ENCODE measurements at places on chromosomes 13 and 19. TPM values are rescaled to one million over a fixed set of nuclear protein-coding genes. Genes with fewer than 3 reads are reported as not detected.

The SIGLEC7 gene
- total RNA-seq = 0.49 TPM

The SPACA7 gene
- total RNA-seq = not detected

The AP1M2 gene
- total RNA-seq = 18.0 TPM

The ODAD3 gene
- total RNA-seq = 0.20 TPM

The FCHO1 gene
- 2.4 TPM for total RNA-seq

DNA sequence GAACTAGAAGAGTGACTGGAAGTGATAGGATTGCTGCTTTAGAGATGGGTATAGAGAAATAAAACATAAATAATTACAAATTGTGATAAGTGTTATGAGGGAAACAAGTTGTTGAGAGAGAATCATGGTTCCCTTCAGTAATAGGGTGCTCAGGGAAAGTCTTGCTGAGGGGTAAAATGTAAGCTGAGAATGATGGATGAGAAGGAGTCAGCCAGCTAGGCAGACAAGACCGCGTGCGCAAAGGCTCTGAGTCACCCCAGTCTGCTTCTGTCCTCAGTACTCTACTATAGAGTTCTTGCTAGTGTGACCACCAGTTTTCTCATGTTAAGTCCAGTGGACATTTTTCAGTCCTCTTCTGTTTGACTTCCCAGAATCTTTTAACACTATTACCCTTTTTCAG lies 39.5 kb downstream of the PCCA start:
- no peak for DNase-seq

DNA sequence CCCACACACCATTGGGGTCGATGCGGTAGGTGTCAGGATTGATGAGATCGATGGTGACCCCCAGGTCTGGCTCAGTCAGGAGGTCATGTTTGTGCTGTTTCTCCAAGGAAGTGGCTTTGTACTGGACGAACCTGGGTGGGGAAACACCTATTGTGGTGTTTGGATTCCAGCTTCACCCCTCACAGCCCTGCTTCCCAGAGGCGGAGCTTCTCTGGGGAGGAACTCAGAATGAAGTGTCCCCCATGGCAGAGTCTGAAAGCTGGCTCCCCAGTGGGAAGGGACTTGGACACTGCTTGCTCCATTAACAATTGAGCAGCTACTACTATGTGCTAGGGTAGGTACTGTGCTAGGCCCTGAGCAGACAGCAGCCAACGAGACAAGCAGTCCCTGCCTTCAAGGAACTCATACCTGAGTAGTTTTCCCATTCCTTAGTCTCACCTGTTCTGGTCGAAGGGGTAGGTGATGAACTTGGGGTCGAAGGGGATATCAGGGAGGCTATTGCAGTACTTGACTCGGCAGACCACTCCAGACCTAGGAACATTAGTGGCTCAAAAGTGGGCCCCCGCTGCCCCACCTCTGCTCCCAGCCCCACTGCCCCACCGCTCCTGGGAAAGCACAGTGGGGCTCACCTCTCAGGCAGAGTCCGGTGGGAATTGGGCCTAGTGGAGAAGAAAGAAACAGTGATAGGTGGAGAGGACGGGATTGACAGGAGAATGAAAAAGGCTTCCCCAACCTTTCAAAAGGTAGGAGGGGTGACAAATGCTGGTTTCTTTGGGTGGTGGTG lies 1.1 kb downstream of the PAF1 start:
- no peak for DNase-seq

DNA sequence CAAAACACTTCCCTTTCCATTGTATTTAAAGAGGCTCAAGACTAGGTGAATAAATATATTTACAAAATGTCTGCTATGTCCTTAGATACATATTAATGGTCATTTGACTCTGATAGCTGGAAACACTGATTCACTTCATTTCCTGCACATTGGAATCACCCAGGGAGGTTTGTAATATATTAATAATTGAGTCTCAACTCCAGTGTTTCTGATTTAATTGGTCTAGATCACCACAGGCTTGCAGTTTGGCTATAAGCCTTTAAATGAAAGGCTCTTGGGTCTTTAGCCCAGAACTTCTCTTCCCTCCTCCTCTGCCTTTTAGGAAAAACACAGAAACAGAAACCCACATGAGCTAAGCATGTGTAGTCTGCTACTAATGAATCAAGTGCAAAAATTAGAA lies 378.0 kb downstream of the TBC1D4 start:
- DNase-seq = no peak

DNA sequence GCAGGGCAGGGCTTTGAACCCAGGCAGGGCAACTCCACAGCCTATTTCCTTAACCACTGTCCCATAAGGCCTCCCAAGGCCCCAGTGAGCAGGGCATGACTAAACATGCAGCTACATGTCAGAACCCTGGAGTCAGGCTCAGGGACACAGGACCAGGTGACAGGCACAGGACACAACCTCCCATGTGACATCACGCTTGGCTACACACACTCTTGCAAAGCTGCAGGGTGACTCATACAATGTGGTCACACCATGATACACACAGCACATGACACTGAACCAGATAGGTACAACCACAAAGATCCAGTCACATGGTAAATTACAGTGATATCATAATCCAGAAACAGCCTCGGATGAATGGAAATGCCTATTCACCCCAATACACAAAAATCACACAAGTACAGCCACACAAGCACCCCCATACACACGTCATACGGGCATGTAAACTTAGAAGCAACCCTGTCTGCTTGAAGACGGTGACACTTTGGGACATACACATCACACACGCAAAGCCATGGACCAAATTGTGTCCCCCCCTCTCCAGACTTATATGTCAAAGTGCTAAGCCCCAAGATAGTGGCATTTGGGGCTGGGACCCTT lies 14.5 kb downstream of the KLK4 start:
- DNase-seq = no peak

- no peak for DNase-seq
Measured at GRCh38 chr13:74190999-74191398, 56.8 kb upstream of the KLF12 start.

GRCh38 chr13:28531845-28532387 lies 37.0 kb upstream of the FLT1 start:
- no peak for DNase-seq

GRCh38 chr13:40329781-40330485 lies 336.5 kb downstream of the FOXO1 start:
- no peak for DNase-seq

DNA sequence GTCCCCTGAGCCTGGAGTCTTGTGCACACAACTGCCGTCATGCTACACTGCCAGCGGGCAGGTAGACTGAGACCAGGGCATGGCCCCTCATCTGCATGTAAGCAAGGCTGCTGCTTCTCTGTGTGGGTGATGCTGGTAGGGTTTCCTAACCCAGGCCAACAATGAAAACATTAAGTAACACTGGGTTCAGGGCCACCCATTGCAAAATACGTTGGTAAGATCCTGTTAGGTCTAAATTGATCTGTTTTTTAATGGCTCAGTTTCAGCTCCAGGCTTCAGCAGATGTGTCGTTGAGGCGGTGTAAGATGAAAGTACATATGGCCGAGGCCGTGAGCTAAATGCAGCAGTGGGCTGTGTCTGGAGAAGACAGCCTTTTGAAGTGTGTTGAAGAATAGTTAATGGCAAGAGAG lies 383.4 kb downstream of the IRS2 start:
- DNase-seq = no peak

- DNase-seq = no peak
Measured at GRCh38 chr13:22700246-22700887, 480.4 kb upstream of the SGCG start.

DNA sequence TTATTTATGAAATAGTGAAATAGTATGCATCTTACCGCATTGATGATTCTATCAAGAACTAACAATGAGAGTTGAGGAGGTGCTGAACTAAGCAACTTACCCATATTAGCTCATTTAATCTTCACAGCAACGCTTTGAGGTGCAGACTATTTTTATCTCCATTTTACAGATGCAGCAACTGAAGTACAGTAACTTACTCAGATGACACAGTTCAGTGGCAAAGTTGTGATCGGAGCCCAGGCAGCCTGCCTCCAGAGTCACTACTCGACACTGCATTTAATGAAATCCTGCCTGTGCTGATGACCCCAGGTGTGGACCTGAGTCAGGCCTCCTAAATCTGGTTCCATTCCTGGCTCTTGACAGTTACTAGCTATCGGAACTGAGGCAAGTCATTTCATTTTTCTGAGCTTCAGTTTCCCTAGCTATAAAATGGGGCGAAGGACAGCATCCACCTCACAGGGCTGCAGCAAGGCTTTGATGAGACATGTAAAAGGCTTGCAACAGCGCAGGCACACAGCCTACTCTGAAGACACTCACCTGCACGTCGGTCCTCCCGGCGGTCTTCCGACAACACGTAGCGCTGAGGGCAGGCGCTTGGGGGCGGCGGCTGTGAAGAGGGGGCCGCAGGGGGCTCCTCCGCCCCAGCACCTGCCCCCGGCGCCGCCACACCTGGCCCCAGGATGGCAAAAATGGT lies 1.5 kb downstream of the MYPOP start:
- DNase-seq = no peak
